ENCODE measurements at places on chromosomes 16 and 17.

- DNase-seq, result no peak
Measured at GRCh38 chr16:49640581-49640980, 215.3 kb downstream of the ZNF423 start.

DNA sequence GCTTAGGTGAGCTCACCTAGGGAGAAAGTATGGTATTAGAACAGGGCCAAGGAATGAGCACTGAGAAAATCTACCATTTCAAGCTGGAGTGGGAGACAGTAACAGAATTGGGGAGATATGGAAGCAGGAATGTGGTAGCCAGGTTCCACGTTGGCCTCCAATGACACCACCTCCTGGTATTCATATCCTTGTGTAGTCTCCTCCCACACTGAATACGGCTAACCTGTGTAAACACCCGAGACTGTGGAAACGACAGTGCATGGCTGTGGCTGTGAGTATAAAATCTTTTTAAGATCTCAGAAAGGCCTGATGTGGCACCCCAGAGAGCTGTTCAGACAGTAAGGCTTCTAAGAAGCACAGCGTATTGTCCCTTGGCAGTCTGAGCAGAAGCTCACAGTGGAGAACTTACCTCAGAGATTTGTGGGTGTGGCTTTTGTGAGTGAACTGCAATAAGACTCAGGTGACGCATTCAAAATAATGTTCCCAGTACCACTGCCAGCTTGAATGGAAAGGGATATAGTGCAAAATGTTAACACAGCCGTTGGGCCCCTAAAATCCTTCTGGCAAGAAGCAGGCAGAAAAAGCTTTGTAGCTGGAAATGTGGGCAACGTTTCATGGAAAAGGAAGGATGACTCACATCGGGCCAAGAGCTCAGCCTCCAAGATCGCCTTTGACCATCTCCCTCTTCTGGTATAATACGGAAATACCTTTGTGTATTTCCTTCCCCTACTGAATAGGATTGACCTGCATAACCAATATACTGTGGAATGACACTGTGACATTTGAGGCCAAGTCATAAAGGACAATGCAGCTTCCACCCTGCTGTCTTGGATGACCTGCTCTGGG, 14.4 kb downstream of the SDR42E1 start:
- no peak for DNase-seq

DNA sequence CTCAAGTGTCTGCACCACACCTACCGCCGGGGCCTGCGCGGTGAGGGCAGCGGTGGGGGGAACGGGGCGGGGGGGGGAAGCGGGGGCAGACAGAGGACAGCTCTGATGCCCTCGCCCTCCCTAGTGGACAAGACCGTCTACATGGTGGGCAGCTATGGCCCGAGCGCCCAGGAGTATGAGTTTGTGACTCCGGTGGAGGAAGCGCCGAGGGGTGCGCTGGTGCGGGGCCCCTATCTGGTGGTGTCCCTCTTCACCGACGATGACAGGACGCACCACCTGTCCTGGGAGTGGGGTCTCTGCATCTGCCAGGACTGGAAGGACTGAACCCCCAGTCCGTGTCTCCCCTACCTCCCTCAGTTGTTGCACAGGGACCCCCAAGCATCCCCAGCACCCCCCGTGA, 473 bp upstream of the PDIA2 start:
- no peak for DNase-seq

DNA sequence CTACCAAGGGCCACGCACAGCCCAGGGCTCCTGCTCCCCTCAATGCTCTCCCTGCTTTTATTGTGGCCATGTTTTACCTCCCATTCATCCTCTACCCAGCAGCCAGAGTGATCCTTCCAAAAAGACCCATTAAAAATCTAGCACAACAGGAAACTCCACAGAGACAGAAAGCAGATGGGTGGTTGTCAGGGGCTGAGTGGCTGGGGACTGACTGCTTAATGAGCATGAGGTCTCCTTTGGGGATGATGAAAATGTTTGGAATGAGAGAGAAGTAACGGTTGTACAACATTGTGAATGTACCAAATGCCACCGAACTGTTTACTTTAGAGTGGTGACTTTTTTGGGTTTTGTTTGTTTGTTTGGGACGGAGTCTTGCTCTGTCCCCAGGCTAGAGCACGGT, 107.4 kb downstream of the GAS7 start:
- no peak for DNase-seq

DNA sequence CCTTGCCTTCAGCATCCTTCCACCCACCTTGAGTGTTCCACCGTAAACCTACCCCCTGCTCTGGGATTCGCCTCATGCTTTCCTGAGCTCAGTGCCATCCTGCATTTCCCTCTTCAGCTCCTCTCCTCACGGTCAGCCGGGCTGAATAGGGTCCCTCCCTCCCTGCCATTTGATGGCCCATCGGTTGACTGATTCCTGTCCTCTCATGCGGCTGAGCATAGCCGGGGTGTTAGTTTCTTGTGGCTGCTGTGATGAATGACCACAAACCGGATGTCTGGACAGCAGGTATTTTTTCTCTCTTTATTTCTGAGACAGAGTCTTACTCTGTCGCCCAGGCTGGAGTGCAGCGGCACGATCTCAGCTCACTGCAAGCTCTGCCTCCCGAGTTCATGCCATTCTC, 44.1 kb upstream of the MGAT5B start:
- DNase-seq, result no peak

DNA sequence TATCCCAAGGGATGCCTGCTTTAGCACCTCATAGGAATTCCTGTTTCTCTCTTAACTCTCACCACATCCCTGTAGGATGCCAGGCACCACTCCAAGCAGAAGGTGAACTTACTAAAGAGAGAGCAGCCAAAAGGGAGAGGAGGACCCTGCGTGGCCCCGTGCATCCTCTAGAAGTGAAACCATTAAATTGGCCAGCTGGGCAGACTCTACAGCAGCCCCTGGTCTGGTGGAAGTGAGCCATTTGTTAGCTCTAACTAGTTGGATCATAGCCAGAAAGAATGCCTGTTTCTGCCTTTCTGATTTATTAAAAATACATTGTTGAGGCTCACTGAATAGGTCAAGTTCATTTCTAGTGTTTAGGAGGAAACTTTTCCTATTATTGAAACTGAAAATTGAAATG, 22.3 kb downstream of the TMEM11 start:
- no peak for DNase-seq

DNA sequence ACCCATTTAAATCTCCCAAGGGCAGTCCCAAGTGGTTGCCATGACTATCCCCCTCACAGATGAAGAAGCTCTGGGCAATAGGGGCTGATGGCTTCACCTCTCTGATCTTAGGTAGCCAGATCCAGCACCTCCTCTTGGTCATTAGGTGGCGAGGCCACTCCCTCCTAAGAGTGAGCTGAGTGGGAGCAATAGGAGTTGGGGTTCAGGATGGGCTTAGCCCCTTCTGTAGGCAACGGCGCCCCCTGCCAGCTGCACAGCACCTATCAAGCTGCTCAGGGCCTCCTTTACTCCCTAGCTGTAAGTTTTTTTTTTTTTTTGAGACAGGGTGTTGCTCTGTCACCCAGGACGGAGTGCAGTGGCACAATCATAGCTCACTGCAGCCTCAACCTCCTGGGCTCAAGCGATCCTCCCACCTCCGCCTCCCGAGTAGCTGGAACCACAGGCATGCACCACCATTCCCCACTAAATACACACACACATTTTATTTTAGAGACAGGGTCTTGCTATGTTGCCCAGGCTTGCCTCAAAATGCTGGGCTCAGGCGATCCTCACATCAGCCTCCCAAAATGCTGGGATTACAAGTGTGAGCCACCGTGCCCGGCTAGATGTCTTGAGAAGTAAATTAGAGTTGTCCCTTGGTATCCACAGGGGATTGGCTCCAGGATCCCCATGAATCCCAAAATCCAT, 3.5 kb upstream of the RRAD start:
- DNase-seq, result peak; percentile 32

- no peak for DNase-seq
Measured at GRCh38 chr16:87735270-87736007, 30.3 kb downstream of the KLHDC4 start.

- peak; percentile 66 for DNase-seq
Measured at GRCh38 chr16:30637944-30638343, 12.8 kb upstream of the PRR14 start.

DNA sequence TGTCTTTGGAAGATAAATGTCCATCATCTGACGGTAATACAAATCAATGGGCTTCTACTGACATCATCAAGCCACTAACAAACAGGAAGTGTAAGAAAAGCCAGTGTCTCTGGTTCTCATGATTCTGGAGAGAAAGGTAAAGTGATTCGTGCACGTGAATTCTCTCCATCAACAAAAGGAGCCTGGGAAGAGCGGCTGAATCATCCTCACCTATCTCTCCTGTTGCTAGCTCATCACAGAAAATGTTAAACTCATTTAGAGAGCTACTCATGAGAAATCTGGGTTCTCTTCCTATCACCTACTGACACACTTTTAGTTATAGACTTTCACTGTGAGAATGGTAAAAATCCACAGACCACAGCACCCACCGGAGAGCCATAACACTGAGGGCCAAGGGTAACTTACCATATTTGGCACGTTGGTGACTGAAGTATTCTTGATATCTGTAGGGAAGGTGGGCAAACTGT, 70.3 kb downstream of the CREBBP start:
- no peak for DNase-seq

GRCh38 chr17:79685121-79685520, 45.6 kb upstream of the ENPP7 start:
- no peak for DNase-seq

DNA sequence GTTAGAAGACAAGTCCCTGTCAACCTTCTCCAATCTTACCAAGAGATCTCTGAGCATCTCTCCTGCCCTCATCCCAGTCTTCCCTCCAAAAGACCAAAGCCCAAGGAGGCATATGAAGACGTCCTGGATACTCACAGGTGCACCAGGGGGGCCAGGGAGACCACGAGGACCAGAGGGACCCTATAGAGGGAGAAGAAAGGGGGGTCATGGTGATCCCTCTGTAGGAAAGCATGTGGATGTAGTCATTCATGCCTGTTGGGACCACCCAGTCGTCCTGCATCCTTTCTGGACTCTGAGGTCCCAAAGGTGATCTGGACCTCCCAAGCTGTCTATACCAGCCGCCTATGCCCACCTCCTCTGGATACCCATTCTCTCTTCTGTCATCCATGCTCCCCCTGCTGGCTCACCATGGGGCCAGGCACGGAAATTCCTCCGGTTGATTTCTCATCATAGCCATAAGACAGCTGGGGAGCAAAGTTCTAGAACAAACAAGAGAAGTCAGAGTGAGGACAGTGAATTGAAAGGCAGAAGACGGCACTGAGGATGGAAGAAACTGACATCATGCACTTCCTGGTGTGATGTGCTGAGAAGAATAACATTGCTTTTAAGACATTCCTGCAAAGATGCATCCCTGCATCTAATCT, 3.3 kb downstream of the COL1A1 start:
- DNase-seq, result peak; percentile 60

- no peak for DNase-seq
Measured at GRCh38 chr17:10197362-10197720, 1.1 kb downstream of the GAS7 start.

- no peak for DNase-seq
Measured at GRCh38 chr16:8756755-8757154, 40.7 kb downstream of the TMEM186 start.

- peak; percentile 1 for DNase-seq
Measured at GRCh38 chr17:30599428-30600059, 122.3 kb downstream of the GOSR1 start.

- DNase-seq, result no peak
Measured at GRCh38 chr16:73848993-73849392, 447.6 kb upstream of the PSMD7 start.

DNA sequence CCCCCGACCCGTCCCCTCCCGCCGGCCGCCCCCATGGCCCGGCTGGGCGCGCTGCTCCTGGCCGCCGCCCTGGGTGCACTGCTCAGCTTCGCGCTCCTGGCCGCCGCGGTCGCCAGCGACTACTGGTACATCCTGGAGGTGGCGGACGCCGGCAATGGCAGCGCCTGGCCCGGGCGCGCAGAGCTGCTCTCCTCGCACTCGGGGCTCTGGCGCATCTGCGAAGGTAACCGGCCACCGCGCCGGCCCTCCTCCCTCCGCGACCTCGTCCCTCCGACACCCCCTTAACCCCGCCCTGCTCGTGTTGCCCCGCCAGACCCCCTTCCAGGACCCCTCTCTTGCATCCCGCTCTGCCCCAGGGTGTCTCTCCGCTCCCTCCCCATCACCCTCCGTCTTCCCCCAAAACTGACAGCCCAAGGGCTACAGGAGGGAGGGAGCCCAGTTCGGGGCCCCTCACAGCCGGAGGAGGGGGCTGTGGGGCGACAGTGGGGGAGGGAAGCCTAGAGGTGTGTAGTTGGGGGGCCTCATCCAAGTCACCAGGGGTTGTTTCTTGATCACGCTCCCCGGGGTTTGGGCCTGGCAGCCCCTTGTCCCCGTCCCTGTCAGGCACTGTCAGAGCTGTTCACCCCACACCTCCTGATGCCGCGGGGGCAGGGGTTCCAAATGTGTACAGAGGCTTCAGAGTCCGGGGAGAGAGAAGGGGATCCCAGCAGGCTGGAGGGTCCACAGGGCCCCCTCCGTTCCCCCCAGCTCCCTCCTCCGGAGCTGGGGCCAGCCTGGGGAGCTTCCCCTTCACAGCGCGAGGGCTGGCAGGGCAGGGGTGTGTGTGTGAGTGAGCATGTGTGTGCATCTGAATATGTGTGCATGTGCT, 794 bp downstream of the TMEM235 start:
- no peak for DNase-seq

GRCh38 chr16:67242138-67242730, 5.0 kb downstream of the FHOD1 start:
- DNase-seq, result no peak

DNA sequence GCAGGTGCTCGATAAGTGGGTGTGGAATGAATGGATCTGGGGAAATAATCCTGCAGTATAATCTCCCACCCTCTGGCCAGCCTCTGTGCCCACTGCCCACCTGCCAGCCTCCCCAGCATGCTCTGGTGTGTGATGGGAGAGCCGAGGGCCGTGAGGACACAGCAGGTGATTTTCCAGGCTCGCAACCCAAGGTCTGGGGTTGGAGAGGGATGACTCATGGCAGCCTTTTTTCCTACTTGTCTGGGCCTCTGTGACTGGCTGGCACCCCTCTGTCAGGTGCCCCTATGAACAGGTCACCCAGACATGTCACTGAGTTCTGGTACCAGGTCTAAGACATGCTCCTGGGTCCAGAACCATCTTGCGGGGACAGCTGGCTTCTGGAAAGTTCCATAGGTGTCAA, 385.7 kb upstream of the TNRC6C start:
- no peak for DNase-seq

GRCh38 chr17:59513934-59514841, 51.2 kb upstream of the DHX40 start:
- no peak for DNase-seq

GRCh38 chr17:50764734-50765149, 2.6 kb downstream of the ANKRD40CL start:
- no peak for DNase-seq

DNA sequence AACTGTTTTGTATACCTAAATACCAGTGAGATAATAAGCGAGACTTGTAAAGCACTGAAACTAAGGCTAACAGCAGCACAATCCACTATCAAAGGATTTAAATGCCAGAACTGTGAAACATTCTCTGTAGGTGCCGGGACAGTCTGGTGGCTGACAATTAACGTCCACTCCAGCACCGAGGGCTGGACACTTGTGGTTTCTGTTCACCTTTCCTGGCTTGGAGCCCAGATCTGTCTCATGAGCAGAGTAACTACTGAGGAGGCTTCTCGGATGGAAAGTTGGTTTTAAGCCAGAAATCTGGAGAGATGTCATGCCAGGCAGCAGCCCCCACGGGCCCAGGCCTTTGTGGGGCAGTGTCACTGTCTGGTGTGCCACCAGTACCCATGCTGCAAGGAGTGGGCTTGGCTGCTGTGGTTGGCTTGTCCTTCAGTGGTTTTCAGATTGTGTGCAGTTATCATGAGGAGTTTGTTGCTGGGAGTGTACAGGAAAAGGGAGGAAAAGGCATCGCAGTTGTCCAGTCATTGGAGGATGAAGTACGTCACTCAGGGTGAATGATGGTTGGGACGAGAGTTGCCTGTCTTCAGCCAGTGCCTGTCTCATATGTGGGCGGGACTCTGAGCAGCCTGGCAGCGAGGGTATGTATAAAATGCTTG, 35.5 kb downstream of the UBN1 start:
- no peak for DNase-seq

Measured in CD4-positive, alpha-beta T cell treated with Interleukin-17A for 1 hour (primary cell).